CD4-positive, alpha-beta T cell (primary cell): ENCODE measurements at places on chromosomes 7 and 10.

- no peak for DNase-seq
Observed at GRCh38 chr10:77618117-77618516, 19.5 kb downstream of the KCNMA1 start.

GRCh38 chr10:17349717-17350116 lies 104.7 kb downstream of the ST8SIA6 start:
- no peak for DNase-seq

- no peak for DNase-seq
Observed at GRCh38 chr10:13001041-13001886, at the start of gene CCDC3. CCDC3 (minus strand) TSS chr10:13001713; CDS start chr10:13001570, 143 bp downstream.

DNA sequence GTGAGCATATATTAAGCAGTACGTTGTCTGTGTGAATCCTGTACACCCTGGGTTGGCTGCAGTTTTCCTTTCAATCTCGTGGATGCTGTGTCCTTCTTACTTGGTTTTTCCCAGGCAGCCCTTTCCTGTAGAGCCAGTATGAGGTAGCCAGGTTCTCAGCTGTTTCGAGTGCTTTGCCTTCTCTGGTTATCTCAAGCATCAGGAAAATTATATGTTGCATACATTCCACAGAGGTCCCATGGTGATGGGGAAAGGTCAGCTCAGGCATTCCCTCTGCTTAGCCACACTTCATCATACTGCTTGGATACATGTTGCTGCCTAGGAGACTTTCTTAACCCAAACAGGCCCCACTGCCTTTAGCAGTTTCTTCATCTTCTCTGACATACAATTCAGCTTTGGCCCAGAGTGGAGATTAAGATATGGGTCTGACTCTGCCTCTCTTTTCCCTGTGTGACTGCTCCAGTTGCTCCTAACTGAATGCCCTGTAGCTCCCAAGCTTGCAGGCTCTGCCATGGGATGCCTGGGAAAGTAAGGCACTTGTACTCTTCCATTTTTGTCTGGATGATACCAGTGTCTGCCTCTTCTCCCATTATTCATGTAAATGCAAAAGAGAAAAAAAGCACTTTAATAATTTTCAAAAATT lies 11.3 kb downstream of the GNAI1 start:
- no peak for DNase-seq

GRCh38 chr10:119466655-119467054 lies 75.9 kb downstream of the RGS10 start:
- DNase-seq, result peak; percentile 77

DNA sequence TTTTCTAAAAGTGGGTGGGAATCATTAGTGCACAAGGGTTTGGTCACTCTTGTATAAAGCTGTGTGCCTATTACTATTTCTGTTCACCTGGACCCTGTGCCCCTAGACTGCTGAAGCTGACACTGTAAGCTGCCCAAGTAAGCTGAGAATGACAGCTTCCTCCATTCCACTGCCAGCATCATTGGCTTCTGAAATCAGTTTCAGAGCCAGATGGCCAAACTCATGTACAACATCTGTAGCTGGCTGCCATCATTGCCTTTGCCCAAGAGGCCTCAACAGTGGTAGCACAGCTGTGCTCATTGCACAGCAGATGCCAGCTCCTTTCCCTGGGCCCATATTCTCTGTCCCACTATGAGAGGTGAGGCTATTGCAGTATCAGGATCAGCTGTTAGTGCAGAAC lies 165.7 kb downstream of the CPEB3 start:
- DNase-seq, result no peak

DNA sequence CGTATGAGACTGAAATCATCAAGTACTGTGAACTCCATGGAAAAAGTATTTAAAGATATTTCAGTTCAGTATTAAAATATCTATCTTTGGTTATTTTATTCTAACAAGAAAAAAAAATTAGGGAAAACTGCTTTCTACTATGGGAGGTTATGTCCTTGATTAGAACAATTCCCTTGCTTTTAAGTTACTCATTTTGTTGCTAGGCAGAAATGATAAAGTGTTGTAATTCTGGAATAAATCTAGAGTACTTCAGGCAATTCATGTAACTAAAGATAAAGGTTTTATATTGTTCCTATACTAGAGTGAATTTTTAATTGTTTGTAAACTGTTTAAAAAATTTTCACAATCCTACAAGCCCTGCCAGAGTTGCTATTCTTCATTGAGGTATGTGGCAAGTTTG lies 92.0 kb downstream of the BBS9 start:
- DNase-seq, result no peak

GRCh38 chr10:123997486-123998196 lies 95.8 kb downstream of the CHST15 start:
- DNase-seq, result no peak

- no peak for DNase-seq
Observed at GRCh38 chr10:95395947-95396449, 105.2 kb upstream of the PDLIM1 start.

DNA sequence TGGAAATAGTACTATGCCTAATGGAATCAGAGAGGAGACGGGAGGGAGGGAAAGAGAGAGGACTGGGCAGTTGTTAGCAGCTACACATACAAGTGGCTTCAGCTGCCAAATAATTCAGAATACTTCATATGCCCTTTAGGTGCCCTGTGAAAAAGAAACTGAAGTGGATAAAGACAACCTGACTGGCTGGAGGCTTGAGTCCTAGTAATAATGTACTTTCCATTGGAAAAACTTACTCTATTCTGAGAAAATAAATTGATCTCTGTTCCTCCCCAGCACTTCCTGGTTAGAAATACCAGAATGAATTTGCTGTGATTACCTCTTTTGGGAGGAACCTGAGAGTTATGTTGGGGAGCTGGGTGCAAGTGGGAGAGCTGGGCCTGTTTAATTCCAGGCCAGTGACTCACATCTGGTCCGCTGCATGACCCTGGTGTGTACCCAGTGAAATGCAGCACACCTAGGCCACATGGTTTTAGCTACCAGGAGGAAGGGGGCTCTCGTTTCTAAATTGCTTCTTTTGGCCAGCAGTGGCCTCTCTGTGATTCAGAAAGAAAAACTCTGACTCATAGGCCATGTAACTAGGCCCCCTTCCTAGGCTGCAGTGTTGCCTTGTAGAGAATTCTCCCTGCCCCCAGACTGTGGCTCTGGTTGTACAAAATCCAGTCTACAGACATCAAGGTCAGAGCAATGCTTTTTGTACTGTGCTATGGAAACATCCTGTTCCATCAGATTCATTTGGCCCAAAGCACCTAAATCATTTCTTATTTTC lies 6.5 kb downstream of the AGFG2 start:
- peak; percentile 44 for DNase-seq

- DNase-seq, result no peak
Observed at GRCh38 chr10:59265141-59265540, 88.7 kb downstream of the PHYHIPL start.

DNA sequence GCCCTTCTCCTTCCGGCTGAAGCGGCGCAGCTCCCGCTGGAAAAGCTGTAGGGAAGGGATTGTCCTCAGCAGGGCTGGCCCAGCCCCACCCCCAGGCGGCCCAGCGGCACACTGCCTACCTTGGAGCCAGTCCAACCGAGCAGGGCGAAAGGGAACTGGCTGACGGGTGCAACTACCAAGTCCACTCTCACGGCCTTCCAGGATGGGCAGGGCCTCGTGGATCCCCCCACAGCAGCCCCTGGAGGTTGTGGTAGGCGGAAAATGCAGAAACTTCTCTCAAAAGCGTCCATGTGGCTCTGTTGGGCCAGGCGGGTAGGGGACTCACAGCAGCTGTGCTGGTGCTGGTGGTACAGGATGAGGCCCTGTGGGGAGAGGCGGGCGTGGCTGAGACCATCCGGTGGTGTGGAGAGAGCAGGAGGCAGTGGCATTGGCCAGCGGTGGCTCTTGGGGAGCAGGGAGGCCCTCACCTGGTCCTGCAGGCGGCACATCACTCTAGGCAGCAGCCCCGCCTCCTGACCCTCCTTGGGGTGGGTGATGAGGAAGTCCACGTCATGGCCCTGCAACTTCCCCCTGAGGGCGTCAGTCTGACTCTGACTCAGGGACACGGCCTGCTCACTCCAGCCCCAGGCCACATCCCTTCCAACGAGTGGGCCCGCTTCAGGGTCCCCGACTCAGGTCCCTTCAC lies 8.4 kb upstream of the PGAM2 start:
- DNase-seq, result peak; percentile 62

- no peak for DNase-seq
Observed at GRCh38 chr10:48801001-48801421, 116.3 kb downstream of the WDFY4 start.

DNA sequence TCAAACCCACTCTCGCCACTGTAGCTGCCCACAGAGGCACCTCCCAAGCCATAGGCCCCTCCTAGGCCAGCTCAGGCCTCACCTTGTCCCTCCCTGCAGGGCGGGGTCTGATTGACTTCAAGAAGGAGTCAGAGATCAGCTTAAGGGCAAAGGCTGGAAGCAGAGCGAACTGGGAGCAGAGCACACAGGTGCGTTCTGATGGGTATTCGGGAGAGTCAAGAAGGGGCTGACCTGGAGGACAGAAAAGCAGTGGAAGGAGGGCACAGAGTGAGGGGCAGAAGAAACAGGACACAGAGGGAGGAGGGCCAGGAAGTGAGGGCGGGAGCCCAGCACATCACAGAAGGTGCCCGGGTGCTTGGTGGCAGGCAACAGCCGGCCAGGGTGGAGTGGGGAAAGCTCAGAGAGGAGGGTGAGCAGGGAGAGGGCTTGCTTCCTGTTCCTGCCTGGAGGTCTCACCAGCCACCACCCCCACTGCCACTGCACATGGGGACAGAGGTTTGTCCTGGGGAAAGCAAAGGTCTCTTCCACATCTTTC lies at the start of gene AOC1:
Gene AOC1 (plus strand): TSS at position 147 of the 535 bp plus-strand sequence. CDS start 3,954 bp downstream, outside the sequence.
- DNase-seq, result no peak

GRCh38 chr7:157000741-157001653 lies 9.5 kb downstream of the MNX1 start:
- no peak for DNase-seq

DNA sequence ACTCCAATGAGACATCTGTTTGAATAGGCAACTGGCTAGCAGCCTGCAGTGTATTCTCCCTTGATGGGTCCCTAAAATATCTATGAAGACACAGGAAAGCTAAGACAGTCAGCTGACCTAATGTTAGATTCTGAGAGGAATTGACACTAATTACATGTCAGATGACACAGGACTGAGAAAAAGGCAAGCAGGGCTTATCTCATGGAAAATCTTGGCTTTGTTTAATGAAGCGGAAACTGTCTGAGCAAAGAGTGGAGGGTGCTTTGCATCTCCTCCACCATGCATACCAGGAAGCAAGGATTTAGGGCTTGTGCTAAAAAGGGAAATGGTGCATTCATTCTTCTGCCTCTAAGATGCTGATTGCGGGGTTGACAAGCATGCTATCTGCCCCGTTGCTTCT lies 135.5 kb upstream of the GLI3 start:
- no peak for DNase-seq
